ENCODE measurements at places on chromosomes 1 and 21.

- no peak for DNase-seq
Observed at GRCh38 chr1:219938706-219939105, 10.3 kb upstream of the SLC30A10 start.

GRCh38 chr1:62176597-62177312 is 17.9 kb upstream of the L1TD1 start:
- DNase-seq = no peak

DNA sequence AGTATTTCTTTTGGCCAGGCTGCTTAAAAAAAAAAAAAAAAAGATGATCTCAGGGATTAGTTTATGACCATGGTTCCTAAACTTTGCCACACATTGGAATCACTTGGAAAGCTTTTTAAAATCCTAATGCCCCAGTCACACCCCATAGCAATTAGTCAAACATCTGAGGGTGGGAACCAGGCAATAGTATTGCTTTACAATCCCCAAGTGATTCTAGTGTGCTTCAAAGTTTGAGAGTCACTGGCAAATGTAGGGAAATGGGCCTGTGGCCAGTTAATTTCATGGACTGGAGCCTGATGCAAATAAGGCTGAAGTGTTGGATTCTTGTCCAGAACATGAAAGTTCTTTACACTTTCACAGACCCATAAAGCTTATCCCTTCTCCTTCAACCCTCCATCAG is 374.6 kb upstream of the ESRRG start:
- no peak for DNase-seq

GRCh38 chr1:85801520-85801919 is 93.3 kb upstream of the ZNHIT6 start:
- no peak for DNase-seq

DNA sequence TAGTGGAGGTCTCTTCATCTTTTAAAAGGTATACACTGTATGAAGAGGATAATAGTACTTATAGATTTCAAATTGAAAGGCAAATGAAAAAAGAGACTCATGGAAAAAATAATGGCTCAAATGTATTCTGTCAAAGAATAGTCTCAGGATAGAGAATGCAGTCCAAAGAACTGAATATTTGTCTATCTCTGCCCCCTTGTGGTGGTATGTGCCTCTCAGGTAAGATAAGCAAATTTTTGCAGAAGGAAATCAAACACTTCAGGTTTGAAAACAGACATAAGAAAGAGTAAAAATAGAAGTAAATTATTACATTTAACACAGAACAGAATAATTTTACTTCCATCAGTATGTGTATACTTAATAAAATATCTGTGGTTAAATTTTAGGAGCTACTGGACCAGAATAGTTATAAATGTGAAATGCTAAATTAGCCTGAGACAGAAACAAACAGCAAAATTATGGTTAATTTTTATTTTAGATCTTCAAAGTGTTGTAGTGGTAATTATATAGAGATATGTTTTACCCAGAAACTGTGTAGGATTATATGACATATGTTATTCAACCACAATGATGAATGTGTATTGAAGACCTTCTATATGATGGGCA is 164.4 kb upstream of the PALMD start:
- DNase-seq = no peak

- no peak for DNase-seq
Observed at GRCh38 chr1:158583962-158584361, 4.3 kb upstream of the OR10X1 start.

GRCh38 chr1:36947384-36947783 is 86.9 kb downstream of the GRIK3 start:
- no peak for DNase-seq

- no peak for DNase-seq
Observed at GRCh38 chr21:15947677-15948076, 217.9 kb downstream of the USP25 start.

- DNase-seq = peak; percentile 71
Observed at GRCh38 chr1:1782399-1783221, 4.3 kb upstream of the NADK start.

- DNase-seq = no peak
Observed at GRCh38 chr1:109399326-109399957, 1.7 kb upstream of the SORT1 start.

DNA sequence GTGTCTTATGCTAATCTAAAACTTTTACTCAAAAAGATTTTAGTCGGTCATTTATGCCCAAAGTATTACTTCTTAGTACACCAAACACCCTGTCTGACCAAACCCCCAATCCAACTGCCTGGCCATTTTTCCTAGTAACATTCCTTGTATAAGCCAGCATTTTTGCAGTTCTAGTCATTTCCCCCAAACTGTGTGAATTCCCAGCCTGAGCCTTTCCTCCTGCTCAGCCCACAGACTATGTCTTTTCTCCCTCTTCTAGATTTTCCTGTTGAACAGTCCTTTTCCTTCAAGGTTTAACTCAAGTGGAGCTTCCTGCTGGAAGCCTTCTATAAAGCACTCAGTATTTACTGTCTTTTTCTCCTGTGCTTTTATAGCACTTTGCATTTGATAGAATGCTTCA is 843.8 kb downstream of the USP25 start:
- DNase-seq = no peak

GRCh38 chr1:23194119-23194984 is 22.9 kb downstream of the HTR1D start:
- DNase-seq = no peak

DNA sequence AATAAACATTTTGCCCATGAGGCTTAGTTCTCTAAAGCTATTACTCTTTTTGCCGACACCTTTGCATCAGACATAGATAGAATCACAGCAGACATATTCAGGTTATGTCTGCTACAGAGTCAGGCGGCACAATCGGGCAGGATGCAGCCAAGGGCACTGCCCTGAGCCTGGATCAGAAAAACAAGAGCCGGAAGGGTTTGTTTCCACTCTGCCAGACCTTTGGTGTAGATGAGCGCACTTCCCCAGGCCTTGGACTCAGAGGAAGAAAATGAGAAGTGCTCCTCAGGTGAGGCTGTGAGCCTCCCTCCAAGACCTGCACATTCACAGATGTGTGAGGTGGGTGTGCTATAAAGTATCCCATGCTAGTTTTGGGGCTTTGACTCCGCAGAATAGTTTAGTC is 43.7 kb downstream of the GNG12 start:
- no peak for DNase-seq

GRCh38 chr1:76840278-76840677 is 27.0 kb upstream of the ST6GALNAC5 start:
- DNase-seq = no peak

GRCh38 chr1:154863315-154864174 is 6.5 kb downstream of the KCNN3 start:
- DNase-seq = no peak

DNA sequence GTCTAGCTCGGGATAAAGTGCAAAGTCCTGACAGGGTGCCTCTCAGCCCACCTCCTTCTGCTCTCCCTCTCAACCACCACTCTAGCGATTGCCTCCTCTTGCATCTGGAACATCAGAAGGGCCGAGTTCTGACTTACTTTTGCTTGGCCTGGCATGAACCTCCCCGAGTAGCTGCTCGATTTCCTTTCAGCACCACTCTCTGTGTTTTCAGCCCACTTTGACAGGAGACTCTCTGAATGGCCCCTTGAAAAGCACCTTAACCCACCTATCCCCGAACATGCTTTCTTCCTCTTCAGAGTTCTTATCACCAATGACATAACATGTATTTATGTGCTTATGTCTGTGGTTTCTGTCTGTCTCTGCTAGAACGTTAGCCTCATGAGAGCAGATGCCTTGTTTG is 225.8 kb upstream of the RUNX1 start:
- DNase-seq = no peak

- peak; percentile 11 for DNase-seq
Observed at GRCh38 chr1:226397955-226398636, 9.8 kb downstream of the PARP1 start.

DNA sequence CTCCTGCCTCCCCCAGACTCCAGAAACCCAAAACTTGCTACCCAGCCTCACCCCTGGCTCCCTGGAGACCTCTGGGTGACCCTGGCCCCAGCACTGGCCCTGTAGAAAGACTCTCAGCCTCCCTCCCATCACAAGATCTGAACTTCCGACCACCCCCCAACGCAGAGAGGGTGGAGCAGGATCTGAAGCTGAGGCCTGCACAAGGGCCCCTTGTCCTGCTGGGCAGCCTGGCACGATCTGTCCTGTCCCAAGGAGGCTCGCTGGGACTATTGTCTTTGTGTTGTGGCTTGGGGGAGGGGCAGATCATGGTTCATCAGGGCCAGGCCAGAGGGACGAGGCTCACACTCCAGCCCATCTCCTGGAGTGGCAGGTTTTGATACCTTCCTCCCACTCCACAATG is 20.0 kb downstream of the PHLDA3 start:
- no peak for DNase-seq

- DNase-seq = peak; percentile 30
Observed at GRCh38 chr1:47664356-47664755, 226.5 kb downstream of the FOXD2 start.

DNA sequence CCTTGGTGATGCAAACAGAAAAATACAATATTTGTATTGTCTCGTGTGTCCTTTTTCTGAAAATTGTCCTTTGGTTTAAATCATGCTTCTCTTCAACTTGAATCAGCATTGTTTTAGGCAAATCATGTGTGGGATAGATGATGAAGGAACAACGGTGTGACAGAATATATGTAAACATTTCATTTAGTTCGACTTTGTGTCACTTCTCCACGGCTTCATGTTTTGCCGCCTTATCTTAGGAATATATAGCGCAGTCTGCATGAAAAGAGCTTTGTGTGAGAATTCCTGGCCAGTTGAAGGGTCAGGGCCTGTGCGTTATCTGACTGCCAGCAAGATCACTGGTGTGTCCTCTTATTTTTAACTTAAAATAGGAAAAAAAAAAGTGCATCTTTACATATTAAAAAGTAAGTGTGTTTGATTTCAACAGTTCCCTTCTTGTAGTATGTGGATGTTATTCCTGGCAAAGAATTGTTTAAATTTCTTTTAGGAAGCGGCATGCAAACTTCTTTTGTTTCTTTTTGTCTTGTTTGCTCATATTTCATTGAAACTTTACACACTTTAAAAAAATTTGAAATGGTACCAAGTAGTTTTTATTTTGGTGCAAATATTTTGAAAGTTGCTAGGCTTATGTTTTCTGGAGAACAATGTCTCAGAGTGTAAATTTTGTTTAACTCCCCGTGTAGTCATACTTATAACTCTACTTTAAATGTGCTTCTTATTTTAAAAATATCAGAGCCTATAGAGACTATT is 465.2 kb downstream of the USP25 start:
- DNase-seq = no peak

GRCh38 chr1:39789571-39790110 is 976 bp upstream of the BMP8B start:
- DNase-seq = no peak

DNA sequence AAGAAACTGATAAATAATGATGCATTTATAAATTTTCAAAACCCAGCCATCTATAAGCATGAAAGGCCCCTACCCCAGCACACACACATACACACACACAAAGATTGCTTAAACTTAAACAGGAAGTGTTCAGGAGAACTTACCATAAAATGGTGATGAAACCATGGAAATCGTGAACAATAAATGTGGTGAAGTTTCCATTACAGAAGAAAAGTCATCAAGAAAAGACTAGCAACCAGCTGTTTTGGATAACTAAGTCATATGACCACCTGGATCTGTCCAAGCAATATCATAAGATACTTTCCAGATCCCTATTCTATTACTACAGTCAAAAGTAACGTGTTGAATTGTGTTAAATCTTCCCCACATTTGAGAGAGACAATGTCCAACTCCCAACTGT is 24.1 kb downstream of the RGS5 start:
- no peak for DNase-seq

- peak; percentile 80 for DNase-seq
Observed at GRCh38 chr1:58815069-58815685, 31.3 kb upstream of the JUN start.

- no peak for DNase-seq
Observed at GRCh38 chr1:161483361-161483760, 21.9 kb upstream of the FCGR2A start.

GRCh38 chr1:27487966-27488884 is 1.7 kb downstream of the WASF2 start:
- no peak for DNase-seq

GRCh38 chr1:6269720-6270400 is 9.0 kb upstream of the GPR153 start:
- no peak for DNase-seq

DNA sequence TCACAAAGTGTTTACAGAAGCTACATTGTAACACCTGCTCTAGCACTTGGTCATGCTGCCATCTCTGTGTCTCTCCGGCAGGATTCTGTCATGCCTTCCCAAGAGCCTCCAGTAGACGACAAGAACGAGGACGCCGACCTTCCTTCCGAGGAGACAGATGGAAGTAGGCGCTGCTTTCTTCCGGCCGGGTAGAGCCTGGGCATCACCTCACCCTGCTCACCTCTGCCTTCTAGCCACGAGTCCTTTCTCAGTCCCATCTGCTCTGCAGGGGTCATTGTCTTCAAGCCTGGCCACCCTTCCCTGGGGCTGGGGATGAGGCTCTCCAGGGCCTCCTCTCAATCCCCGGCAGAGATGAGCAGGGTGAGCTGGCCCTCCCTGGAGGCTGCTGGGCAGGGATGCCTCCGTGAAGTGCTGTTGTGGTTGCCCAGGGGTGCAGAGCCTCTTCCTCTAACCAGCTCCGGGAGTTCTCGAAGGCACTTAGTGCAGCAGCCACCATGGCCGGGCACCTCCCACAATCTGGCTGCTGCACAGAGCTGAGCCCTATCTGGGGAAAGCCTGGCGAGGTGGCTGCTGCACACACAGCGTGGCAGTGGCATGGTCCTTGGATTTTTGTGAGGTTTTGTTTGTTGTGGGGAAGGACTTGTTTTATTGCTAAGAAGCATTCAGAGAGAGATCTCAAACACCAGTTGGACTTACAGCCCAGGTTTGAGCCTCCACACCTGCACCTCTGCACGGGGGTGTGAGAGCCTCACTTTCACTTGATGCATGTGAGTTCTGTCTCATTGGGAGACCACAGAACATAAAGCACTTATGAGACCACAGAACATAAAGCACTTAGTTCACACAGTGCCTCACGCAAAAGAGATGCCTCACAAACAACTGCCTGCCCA is 48.4 kb downstream of the FAAP20 start:
- peak; percentile 67 for DNase-seq

DNA sequence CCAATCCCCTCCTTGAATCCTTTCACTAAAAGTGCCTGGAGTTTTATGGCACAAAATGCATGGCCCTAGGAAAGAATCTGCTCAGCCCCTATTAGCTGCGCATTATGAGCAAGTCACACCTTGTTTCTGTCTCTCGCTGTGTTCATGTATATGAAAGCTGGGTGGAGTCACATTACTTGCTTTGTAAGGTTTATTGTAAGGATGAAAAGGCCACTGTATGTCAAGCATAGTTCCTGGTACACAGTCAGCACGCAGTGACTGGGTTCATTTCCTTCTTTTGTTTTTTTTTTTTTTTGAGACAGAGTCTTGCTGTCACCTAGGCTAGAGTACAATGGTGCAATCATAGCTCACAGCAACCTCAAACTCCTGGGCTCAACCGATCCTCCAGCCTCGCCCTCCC is 6.7 kb upstream of the SLC9A1 start:
- no peak for DNase-seq

DNA sequence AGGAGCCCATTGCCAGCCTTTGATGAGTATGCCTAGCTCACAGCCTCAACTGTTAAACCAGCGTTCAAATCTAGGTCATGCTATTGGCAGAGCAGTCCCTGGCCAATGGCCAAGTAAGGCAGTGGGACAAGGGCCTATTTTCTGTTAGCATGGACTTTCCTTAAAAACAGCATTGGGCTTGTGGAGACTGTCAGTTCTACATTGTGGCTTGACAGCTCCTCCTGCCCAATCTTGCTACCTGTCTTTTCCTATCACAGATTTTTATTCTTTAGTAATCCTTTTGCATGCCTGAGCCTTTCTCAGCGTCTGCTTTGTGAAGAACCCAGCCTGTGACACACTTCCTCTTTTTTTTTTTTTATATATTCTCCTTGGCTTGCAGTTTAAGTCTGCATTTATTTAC is 56.4 kb downstream of the DIP2A start:
- DNase-seq = no peak
